ENCODE measurements at places on chromosomes 1 and 21.

GRCh38 chr1:5485436-5485835 is 506.8 kb downstream of the NPHP4 start:
- DNase-seq, result no peak

DNA sequence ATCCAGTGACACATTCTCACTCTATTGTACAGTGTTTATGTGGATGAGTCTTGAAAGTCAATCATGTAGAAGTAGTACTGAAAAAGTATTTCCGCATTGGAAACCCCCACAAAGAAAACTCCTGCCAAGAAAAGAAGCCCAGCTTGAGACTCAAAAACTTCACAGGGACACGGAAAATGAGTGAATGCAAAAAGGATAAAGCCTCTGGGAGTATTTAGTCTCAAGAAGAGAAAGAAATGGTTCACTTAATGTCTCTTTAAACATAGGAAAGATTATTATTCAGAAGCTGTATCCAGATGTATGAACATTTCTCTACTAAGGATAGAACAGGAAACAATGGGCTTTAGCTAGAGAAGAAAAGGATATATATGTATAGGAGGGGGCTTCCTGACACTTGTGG is 304.5 kb downstream of the BARHL2 start:
- no peak for DNase-seq

DNA sequence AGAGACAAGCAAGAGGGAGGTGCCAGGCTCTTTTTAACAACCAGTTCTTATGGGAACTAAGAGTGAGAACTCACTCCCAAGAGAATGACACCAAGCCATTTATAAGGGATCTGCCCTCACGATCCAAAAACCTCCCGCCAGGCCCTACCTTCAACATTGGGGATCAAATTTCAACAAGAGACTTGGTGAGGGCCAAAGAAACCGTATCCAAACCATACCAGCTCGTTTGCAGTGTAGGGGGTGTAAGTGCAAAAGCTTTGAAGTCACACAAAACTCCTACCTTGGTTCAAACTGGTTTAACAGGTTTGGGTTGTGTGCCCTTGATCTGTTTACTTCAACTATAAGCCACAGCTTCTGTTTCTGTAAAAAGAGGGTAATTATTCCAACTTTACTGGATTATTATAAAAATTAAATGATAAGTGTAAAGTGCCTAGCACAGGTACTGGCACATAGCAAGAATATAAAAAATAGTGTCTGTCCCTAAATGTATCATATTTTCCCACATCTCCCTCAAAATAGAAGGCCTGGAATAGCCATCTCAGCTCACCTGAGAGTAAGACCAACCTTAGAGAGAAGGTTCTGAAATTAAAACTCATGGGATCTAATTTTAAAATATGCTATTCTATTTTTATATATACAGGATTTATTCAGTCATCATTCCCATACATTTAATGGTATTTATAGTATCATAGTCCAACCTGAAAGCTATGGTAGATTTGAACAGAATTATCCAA is 7.0 kb upstream of the USP25 start:
- peak; percentile 59 for DNase-seq

DNA sequence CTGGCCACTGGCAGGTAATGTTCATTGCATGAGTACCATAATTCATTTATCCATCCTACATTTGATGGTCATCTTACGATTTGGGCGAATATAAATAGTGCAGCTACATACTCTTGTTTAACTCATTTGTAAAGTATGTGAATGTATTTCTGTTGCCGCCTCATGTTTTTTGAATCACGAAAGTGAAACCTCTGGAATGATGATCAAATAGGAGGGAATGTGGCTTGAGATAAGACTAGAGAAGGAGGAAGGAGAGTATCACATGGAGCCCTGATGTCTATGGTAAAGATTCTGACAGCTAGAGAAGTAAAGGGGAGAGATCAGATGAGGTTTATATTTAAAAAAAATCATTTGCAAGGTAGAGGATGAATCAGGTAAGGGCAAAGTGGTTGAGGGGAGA is 8.0 kb downstream of the MRPS14 start:
- DNase-seq, result no peak

DNA sequence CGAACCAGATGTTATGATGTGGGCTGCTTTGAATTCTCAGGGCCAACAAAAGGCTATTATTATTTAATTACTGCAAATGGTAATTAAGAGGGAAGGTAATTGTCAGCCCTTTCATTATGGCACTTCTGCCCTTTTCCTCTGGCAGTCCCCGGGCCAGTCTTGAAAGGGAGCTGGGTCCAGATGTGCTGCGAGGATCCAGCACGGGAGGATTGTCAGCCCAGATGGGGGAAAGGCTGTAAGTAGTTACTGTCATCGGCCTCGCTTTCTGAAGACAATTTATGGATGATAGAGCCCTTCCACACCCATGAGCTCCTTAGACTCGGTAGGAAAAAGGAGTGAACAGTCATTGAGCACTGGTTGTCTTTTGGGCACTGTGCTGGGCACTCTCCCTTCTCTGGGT is 8.7 kb upstream of the ZNF362 start:
- DNase-seq, result no peak

GRCh38 chr21:26374817-26375216 is 198.3 kb downstream of the CYYR1 start:
- DNase-seq, result no peak

- no peak for DNase-seq
Observed at GRCh38 chr1:3000671-3001470, 20.4 kb upstream of the ACTRT2 start.

GRCh38 chr1:231883382-231883781 is 256.8 kb downstream of the DISC1 start:
- peak; percentile 62 for DNase-seq

DNA sequence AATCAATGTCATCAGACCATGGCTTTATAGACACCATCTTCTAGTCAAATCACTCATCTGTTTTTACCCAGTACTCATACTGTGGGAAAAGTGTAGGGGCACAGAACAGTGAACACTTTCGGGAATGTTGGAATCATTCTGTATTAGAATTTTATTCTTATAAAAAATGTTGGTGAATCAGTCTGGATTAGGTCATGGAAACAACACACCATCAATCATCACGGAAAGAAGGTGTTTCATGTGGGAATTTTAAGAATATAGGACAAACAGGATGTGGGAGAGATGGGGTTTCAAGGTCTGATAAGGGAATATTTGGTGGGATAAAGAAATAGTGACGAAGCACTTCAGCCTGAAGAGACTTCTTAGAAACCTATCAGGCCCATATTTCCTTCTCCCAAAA is 17.3 kb downstream of the GBP1 start:
- no peak for DNase-seq

- DNase-seq, result no peak
Observed at GRCh38 chr1:22376976-22377375, 74.7 kb upstream of the ZBTB40 start.

GRCh38 chr1:197890936-197891335 is 11.5 kb upstream of the C1orf53 start:
- peak; percentile 35 for DNase-seq

DNA sequence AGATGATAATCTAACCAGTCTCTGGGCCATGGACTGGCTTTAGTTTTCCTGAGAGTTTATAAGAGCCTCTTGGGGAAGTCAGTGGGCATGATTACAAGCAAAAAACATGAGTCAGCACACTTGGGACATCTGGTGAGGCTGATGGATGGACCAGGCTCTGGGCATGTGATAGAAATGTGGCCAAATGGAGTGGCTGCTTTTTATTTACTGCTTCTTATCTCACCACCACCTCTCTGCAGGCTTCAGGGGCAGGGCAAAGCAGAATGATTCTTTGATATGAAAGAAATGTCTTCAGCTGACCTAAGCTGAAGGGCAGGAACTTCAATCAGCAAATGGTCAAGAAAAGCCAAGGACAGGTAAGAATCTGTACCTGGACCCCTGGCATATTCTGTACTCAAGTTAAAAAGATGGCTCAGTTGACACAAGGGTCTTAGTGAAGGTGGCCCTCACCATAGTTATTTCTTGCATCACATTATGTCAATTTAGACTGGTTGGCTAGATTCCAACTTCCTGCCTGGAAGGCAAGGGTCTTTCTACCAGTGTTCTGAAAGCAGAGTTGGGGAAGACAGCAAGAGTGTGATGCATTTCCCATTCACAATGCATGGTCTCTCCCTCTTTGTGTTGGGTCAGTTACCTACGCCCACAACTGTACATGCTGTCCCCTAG is 162.8 kb downstream of the FASLG start:
- no peak for DNase-seq

- DNase-seq, result peak; percentile 65
Observed at GRCh38 chr1:231091831-231092301, 51.8 kb upstream of the FAM89A start.

GRCh38 chr21:32163386-32163785 is 115.5 kb downstream of the MIS18A start:
- peak; percentile 17 for DNase-seq

GRCh38 chr1:167229719-167230385 is 9.2 kb downstream of the POU2F1 start:
- DNase-seq, result no peak

- DNase-seq, result no peak
Observed at GRCh38 chr1:8083739-8084484, 57.8 kb upstream of the ERRFI1 start.

GRCh38 chr1:94012708-94013366 is 103.6 kb upstream of the GCLM start:
- peak; percentile 63 for DNase-seq

GRCh38 chr1:208793861-208794345 is 549.7 kb upstream of the PLXNA2 start:
- DNase-seq, result no peak

DNA sequence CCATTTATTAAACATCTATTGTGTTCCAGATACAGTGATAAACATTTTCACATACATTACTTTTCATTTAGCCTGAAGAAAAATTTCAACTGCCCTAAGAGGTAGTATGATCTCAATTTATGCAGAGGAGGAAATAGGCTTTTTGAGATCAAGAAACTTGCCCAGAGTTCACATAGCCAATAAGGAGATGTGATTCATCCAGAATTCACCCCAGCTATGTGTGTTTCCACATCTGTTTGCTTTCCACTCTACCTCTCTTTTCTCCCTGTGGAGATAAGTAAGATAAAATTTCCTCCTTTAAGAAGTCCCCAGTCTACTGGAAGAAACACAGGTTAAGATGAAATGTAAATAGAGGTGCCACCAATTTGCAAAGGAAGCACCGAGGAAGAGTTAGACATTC is 199.7 kb upstream of the C8B start:
- no peak for DNase-seq

DNA sequence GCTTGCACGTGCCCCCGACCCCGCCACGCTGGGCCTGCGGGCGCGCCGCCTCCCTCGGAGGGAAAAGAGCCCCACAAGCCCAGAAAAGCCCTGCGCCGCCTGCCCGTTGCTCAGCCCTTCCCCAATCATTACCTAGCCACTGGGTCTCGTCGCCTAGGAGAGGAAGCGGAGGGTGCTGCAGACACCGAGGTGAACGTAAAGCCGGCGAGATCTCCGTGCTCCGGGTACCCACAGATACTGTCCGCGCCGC is at the start of gene ENO1:
ENO1 (minus strand) TSS at position 239 of the 250 bp plus-strand sequence. CDS start 3,778 bp downstream, outside the sequence.
- no peak for DNase-seq

DNA sequence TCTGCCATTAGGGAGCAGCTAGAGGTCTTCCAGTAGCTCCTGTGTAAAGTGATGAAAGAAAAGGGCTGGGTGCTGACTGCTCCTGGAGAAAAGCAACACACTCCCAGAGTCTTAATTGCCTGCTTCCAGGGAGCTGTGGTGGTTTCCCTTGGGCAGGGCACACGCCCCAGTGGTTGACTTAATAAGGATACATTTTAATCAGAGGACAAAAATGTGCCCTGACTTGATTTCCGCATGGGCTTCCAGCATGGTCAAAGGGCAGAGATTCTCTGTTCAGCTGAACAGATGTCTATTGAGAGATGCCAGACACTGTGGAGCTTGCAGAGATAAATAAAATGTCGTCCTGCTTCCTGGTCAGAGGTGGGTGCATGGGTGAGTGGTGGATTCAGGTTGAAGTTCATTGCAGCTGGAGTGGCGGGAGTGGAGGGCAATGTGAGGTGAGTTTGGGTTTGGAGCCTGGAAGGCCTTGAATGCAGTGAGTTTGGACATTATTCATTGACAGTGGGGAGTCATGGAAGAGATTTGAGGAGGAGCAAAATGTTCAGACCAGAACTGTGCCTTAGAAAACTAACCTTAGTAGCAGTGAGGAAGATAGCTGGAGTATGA is 16.0 kb downstream of the QSOX1 start:
- DNase-seq, result no peak

- no peak for DNase-seq
Observed at GRCh38 chr1:212819726-212820125, 27.7 kb downstream of the SPATA45 start.

GRCh38 chr1:152626744-152627143 is 3.8 kb upstream of the LCE3A start:
- no peak for DNase-seq

- no peak for DNase-seq
Observed at GRCh38 chr1:167792188-167792565, 70.4 kb downstream of the MPZL1 start.

DNA sequence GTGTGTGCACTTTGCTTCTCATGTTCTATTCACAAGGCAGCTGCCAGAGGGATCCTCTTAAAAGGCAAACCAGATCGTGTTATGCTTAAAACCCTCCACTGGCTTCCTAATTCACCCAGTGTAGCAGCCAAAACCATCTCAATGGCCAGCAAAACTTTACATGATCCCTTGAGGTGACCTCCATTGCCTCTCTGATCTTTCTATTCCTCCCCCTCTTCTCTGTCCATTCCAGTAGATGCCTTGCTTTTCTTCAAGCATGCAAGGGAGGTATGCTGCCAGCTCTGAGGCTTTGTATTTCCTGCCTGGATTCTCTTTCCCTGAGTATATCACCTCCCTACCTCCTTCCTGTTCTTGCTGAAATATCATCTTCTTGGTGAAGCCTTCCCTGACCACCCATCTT is 93.2 kb upstream of the KCNK2 start:
- DNase-seq, result no peak

GRCh38 chr1:40676501-40676900 is 11.0 kb upstream of the RIMS3 start:
- no peak for DNase-seq

DNA sequence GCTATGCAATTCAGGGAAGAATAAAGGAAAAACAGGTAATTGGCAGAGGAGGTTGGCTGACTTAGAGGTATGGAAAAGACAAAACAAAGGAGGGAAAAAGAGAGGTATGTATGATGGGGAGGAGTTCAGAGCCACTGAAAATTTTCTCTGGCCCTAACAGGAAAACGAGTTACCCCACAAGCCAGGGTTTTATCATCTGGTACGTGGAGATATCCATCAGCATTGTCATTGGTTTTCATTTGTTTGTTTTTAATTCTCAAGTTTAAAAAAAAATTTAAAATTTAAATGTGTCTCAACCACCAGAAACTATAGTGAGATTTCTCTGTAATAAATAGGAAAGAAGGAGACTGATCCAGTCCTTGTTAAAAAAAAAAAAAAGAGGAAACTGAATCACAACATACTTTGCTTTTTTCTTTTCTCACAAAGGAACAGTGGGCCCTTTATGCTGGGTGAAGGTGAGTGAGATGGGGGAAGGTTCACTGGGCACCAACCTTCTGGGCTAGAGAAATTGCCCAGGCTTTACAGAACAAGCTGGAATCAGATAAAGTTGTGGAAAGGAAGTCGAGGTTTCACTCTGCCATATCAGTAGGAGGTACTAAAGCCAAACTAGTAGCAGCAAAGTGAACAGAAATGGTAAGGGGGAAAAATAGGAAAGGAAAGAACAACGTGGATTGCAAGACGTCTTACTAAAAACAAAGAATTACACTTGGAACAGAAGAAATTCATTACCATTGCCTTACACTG is 2.7 kb downstream of the IFNAR2 start:
- no peak for DNase-seq

Measured in iPS-NIHi11 (cell line).